ENCODE measurements at places on chromosomes 7 and 10.

- DNase-seq = no peak
Measured at GRCh38 chr10:3142146-3142875, 30.3 kb downstream of the PITRM1 start.

GRCh38 chr10:12841426-12841825 is 160.1 kb downstream of the CCDC3 start:
- DNase-seq = no peak

GRCh38 chr7:50226669-50227068 is 77.8 kb upstream of the IKZF1 start:
- DNase-seq = no peak

- peak; percentile 18 for DNase-seq
Measured at GRCh38 chr10:22002591-22003176, 846 bp downstream of the DNAJC1 start.

GRCh38 chr7:37336259-37336658 is 112.4 kb downstream of the ELMO1 start:
- no peak for DNase-seq

Measured in HEK293T (cell line).